ENCODE measurements at places on chromosomes 4 and X. TPM values are rescaled to one million over a fixed set of nuclear protein-coding genes. Genes with fewer than 3 reads are reported as not detected.

GRCh38 chr4:16643893-16644292 is 254.6 kb downstream of the LDB2 start:
- no peak for DNase-seq

- peak; percentile 23 for DNase-seq
Measured at GRCh38 chrX:150664290-150664689, 28.9 kb upstream of the MTMR1 start.

- peak; percentile 96 for DNase-seq
Measured at GRCh38 chr4:4248029-4248884, at the start of gene TMEM128. Gene TMEM128, minus strand, starts transcription at chr4:4248223. Its CDS starts 21 bp downstream, at chr4:4248202.

DNA sequence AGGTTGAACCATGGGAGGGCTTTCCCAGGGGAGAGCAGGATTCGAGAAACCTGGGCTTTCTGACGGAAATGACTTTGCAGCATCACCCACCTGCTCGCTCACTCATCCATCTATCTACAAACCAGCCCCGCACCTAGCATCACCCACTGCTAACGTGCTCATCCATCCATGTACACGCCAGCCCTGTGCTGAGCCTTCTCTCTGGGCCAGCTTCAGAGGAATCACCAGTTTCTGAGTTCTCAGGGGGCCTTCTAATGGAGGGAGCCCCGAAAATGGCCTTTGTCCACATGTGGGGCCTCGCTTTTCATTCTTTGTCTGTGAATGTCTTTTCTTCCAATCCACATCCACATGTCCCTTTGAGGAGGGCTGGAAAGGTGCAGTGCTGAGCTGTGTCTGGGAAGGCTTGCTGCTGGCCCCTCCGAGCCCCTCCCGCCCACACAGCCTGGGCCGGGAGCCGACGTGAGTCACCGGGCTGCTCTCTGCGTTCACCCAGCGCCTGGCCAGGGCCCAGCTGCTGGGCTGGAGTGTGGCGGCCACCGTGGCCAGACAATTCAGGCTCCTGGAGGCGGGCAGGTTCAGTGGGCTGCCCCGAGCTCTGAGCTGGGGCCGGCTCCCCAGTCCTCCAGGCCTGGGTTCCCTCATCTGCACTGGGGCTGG is 14.7 kb downstream of the SORCS2 start:
- peak; percentile 89 for DNase-seq

ADH1B gene
- 57.5 TPM for polyA plus RNA-seq

GRCh38 chr4:1351854-1352566 is 5.0 kb downstream of the UVSSA start:
- peak; percentile 92 for DNase-seq

GRCh38 chr4:173990869-173991210 is 292.6 kb downstream of the FBXO8 start:
- DNase-seq, result no peak

GPRIN3 gene
- polyA plus RNA-seq, result 0.30 TPM

GRCh38 chrX:31279359-31279758 is 207.5 kb upstream of the FTHL17 start:
- DNase-seq, result no peak

- DNase-seq, result no peak
Measured at GRCh38 chr4:155941085-155941790, 12.4 kb downstream of the CTSO start.

CCKAR gene
- polyA plus RNA-seq, result not detected

- DNase-seq, result no peak
Measured at GRCh38 chr4:24754571-24754970, 40.8 kb upstream of the SOD3 start.

DNA sequence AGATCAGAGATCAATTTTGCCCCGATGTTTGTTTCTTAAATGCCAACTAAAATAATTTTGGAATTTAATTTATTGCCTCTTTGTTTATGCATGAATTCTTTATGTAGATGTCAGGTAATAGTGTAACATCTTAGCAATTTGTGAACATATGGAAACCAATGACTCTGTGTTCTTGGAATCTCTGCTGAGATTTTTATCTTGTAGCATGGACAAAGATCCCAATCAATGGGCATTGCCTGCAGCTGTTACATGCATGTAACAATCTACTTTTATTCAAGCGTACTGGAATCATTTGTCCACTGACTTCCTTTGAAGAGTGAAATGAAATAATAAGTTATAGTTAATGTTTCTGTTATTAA is 61.6 kb upstream of the ARSJ start:
- no peak for DNase-seq

AREG gene
- polyA plus RNA-seq, result 0.29 TPM

ITGB1BP2 gene
- polyA plus RNA-seq, result 13.8 TPM

Measured in psoas muscle (tissue), 8 donors.